CD4-positive, alpha-beta T cell treated with Interferon gamma for 1 hour (primary cell): ENCODE measurements at places on chromosomes 16 and 17.

DNA sequence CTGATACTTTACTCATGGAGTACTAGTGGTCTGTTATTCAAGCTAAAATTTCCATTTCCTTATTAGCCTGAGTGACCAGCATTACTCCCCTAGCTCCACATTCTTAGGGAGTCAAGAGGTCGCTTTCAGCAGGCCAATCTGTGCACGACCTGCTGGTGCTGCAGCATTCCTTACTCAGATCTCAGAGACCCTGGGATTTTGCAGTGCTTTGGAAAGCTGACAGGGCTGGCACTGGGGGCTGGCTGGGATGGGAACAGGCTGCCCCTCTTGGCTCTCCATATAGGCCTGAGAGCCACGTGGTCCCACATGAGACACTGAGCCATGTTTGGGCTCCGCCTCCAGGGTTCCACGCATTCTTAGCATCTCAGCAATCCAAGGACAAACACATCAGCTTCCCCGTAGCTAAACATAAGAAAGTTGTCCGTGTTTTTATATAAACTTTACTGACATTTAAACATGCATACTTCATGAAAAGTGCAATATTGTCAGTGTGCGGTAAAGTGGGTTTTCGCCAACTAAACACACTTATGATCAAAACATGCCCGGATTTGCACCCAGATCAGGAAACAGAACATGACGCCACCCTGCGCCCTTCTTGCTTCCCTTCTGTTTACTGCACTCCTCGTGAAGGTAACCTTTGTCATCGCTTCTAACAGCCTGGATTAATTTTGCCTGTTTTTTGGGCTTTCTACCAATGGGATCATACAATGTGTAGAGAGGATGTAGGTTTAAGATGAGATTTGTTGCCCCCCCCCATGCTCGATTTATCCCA is 254.5 kb upstream of the CACNG5 start:
- no peak for DNase-seq

DNA sequence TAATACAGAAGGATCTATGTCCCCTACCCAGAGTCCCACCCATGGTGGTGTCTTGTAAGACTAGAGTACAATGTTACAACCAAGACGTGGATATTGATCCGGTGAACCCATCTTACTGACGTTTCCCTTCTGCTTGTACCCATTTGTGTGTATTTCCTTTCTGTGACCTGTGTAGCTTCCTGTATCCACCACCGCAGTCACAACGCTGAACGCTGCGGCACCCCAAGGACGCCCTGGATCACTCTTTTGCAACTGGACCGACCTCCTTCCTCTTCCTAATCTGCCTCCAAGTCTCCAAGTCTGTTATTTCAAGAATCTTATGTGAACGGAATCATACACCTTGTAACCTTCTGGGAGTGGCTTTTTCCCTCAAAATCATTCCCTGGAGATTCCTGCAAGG is 33.5 kb upstream of the CBX4 start:
- DNase-seq, result no peak

DNA sequence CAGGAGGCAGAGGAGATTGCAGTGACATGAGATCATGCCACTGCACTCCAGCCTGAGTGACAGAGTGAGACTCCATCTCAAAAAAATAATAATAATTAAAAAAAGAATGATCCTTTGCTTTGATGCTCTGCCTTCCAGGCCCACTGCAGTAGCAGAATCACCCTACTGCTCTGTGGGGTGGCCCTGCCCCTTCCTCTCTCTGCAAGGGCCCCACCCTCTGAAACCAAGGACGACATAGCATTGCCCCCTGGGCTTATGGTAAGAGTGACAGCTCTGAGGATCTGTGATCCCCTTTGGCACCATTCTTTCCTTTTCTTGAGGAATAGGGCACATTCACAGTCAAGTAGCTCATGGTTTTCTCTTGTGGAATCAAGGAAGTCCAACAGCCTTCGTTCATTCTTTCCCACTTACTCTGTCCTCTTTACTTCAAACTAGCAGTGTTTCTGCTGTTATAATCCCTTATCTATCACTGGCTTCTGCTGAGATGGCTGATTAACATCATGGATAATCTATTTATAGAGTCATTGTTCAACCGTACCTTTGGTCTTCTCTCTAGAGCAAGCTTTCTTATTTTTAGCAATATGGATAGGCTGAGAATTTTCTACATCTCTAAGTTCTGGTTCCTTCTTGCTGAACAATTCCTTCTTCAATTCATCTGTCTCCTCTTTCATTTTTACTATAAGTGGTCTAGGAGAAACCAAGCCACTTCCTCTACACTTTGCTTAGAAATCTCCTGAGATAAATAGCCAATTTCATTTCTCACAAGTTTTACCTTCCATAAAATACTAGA is 14.1 kb downstream of the RAD51C start:
- DNase-seq, result no peak

DNA sequence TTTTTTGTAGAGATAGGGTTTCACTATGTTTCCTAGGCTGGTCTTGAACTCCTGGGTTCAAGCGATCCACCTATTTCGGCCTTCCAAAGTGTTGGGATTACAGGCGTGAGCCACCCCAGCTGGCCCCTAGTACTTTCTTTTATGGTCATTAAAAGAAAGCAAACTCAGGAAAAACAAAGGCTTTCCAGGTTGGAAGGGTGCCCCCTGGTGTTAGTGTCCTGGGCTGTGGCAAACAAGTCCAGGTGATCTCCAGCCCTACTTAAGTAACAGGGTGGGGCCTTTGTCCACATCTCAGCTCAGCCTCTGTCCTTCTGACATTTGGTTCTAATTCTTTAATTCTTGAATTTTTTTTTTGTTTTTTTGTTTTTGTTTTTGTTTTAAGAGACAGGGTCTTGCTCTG is 6.9 kb downstream of the IGFBP4 start:
- DNase-seq, result peak; percentile 14

GRCh38 chr17:81453076-81453475 is 57.8 kb downstream of the BAHCC1 start:
- DNase-seq, result no peak
